Chondrocyte (in vitro differentiated cells): ENCODE measurements at places on chromosomes 16 and 17. TPM values are rescaled to one million over a fixed set of nuclear protein-coding genes. Genes with fewer than 3 reads are reported as not detected.
A peak's percentile ranks its signal among the peaks of the same experiment; 100 is the strongest.

GRCh38 chr17:16131593-16131992 lies 83.7 kb downstream of the NCOR1 start:
- no peaks in the 10 kb centered on the region for H3K27me3 ChIP-seq
- peaks cover 20% of the 10 kb centered on the region for H3K36me3 ChIP-seq
- no peak overlapping the region for H3K4me3 ChIP-seq
- H3K27ac ChIP-seq, result no peak overlapping the region
- no peak for DNase-seq

GRCh38 chr17:222172-222571 lies 40.7 kb upstream of the DOC2B start:
- H3K4me1 ChIP-seq, result no peaks in the 10 kb centered on the region
- H3K27me3 ChIP-seq, result peaks cover 2% of the 10 kb centered on the region
- no peak overlapping the region for H3K4me3 ChIP-seq
- no peak for DNase-seq

DNA sequence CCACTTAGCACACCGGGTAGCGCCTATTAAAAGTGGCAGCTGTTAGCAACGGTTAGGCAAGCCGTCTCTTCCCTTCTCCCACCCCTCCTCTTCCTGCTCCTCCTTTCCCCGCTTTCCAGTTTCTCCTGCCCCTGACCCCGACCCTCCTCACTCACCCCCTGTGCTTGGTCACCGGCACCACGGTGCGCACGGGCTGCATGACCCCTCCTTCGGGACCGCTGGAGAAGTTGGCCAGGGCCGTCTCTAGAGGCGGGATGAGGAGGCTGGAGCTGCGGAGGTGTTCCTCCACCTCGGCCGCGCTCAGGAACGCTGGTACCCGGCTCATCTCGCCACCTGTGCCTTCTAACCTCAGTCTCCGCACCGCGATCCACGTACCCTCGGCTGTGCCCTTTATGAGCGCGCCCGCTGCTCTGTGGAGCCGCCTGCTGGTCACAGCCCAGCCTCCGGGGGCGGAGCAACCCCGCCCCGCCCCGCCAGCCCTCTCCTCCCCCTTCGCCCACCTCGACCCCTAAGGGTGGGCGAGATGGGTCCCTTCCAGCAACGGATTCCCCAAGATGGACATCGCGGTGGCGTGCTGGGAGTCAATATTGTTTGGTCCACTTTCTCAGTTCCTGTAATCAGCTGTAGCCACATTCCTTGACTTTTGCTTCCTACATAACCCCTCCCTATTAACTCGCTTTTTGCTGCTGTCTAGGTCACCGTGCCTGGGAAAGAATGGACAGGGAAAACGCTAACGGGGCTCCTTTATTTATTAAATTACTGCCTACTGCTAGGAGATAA lies at the start of gene CRYM:
Gene CRYM, minus strand, starts transcription at position 364 of the 780 bp plus-strand sequence. Its CDS starts 39 bp downstream, at position 325.
- H3K36me3 ChIP-seq, result no peaks in the 10 kb centered on the region
- peaks cover 7% of the 10 kb centered on the region for H3K4me1 ChIP-seq

GRCh38 chr17:36934144-36934691 lies 3.1 kb upstream of the LHX1 start:
- DNase-seq, result no peak
- peaks cover 47% of the 10 kb centered on the region for H3K4me1 ChIP-seq
- H3K4me3 ChIP-seq, result no peak overlapping the region
- peaks cover 83% of the 10 kb centered on the region for H3K27me3 ChIP-seq

- no peak for DNase-seq
- H3K27me3 ChIP-seq, result peaks cover 71% of the 10 kb centered on the region
- no peaks in the 10 kb centered on the region for H3K4me1 ChIP-seq
- no peak overlapping the region for H3K4me3 ChIP-seq
These were observed 86.0 kb downstream of the IRF8 start for GRCh38 chr16:85984947-85985451.

DNA sequence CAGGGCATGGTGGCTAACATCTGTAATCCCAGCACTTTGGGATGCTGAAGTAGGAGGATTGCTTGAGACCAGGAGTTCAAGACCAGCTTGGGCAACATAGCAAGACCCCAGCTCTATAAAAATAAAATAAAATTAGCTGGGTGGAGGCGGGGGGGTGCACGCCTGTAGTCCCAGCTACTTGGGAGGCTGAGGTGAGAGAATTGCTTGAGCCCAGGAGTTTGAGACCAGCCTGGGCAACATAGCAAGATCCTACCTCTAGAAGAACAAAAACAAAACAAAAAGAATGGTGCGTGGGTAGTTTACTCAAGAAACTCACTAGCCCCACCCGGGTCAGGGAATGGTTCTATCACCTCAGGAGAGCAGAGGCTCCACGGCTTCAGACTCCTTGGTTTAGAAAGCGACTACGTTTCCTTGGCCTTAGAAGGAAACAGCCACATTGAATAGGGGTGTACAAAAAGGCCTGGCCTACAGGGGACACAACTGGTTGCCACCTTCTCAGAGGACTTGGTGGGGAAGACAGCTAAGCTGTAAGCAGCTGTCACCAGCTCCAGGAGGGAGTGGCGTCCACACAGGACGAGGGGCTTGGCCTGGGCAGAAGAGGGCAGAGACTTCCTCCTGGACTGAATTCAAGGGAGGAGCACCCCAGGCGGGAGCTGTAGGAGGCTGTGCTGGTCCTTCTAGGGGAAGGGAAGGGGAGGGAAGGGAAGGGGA lies 716 bp downstream of the TK1 start:
- H3K36me3 ChIP-seq, result peaks cover 3% of the 10 kb centered on the region
- H3K27me3 ChIP-seq, result no peaks in the 10 kb centered on the region
- H3K4me1 ChIP-seq, result peaks cover 27% of the 10 kb centered on the region

GRCh38 chr17:81576621-81577277 lies 24.6 kb upstream of the FAAP100 start:
- DNase-seq, result no peak
- no peaks in the 10 kb centered on the region for H3K27me3 ChIP-seq
- peak overlapping the region; percentile 96 for H3K27ac ChIP-seq
- H3K4me3 ChIP-seq, result peak overlapping the region; percentile 37
- peaks cover 36% of the 10 kb centered on the region for H3K36me3 ChIP-seq

GRCh38 chr17:69607162-69607834 lies 192.8 kb downstream of the MAP2K6 start:
- H3K27ac ChIP-seq, result peak overlapping the region; percentile 62
- H3K4me3 ChIP-seq, result no peak overlapping the region
- no peaks in the 10 kb centered on the region for H3K27me3 ChIP-seq
- peaks cover 40% of the 10 kb centered on the region for H3K4me1 ChIP-seq

DNA sequence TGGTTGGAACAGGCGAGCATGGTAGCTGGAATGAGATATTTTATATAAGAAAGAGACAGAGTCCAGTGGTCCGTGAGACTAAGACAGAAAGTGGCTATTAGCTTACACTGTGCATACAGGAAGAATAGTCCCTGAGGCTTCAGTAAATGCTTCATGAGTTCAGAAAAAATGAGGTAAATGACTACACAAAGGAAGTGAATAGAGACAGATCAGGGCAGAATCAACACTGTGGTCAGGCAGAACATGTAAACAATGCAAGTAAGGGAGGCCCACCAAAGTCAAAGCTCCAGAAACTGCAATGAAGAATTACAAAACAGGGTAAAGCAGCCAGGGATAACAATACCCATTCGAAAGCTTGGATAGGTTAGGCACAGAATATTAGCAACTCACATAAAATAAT lies 4.8 kb downstream of the ABCA10 start:
- H3K27me3 ChIP-seq, result no peaks in the 10 kb centered on the region
- no peak overlapping the region for H3K27ac ChIP-seq
- H3K4me1 ChIP-seq, result peaks cover 6% of the 10 kb centered on the region
- no peak overlapping the region for H3K4me3 ChIP-seq
- no peaks in the 10 kb centered on the region for H3K36me3 ChIP-seq

DNA sequence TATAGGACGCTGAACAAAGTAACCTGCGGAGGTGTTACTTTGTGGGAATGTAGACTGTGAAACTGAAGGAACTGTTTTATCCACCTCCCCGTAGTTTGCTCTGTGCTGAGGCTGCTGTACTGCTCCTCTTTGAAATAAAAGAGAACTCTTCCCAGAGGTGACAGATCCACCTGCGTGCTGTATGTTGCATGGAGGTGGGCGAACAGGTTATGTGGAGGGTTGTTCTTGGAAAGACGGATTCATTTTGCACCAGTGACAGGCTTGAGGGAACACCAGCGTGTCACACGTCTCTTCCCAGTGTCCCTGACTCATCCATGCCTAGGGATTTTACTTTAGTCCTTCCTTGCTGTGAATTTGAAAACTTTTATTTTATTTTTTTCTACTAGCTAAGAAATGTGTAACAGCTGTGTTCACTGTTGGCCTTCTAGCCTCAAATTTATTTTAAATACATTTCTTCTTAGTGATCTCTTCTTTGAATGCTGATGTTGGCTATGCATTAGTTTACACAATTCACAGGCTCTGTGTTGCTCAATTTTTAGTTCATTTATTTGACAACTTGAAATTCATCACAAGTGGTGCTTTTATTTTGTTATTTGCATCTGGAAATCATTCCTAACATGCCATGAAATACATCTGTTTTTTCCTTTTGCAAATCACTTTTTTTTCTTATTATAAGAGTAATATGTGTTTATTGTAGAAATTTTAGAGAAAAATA lies 512.4 kb downstream of the CDH13 start:
- no peak for DNase-seq
- no peak overlapping the region for H3K27ac ChIP-seq
- no peak overlapping the region for H3K4me3 ChIP-seq

GRCh38 chr17:20954794-20955193 lies 88.0 kb downstream of the USP22 start:
- DNase-seq, result no peak
- no peak overlapping the region for H3K27ac ChIP-seq
- no peak overlapping the region for H3K4me3 ChIP-seq
- H3K27me3 ChIP-seq, result no peaks in the 10 kb centered on the region

DNA sequence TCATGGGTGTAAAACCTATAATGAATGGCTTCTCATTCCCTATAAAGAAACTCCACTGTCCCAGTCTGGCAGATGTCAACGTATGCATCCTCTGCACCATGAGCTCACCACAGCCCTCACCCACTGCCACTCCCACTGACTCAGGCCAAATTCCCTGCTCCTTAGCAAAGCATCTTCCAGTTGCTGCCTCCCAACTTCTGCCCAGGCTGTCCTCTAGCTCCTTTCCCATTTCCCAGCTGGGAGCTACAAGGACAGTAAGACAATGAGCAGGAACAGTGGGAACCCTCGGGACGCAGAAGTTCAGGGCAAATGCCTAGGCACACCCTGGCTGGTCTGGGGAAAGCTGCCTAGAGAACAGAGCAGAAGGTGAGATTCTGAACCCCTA lies 9.1 kb upstream of the THAP11 start:
- peak overlapping the region; percentile 86 for H3K4me3 ChIP-seq
- peaks cover 15% of the 10 kb centered on the region for H3K4me1 ChIP-seq
- H3K27ac ChIP-seq, result peak overlapping the region; percentile 85
- peaks cover 14% of the 10 kb centered on the region for H3K36me3 ChIP-seq
- no peaks in the 10 kb centered on the region for H3K27me3 ChIP-seq

DNA sequence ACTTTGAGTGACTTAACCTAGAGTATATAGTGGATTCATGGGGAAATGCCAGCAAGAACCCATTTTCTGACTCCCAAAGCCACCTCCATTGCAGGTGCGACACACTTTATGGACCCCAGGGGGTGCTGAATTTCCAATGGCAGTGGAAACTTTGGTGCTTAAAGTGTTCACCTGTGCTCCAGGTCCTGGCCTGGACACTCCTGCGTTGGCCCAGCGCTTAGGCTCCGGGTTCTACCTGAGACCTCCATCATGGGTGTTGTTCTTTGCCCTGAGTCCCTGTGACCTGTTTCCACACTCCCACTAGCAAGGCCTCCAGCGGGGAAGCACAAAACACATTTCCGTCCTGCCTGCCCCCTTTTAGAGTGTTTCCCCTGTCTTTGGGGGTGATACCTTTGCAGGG lies 3.0 kb downstream of the CCNF start:
- peaks cover 6% of the 10 kb centered on the region for H3K36me3 ChIP-seq
- H3K4me3 ChIP-seq, result no peak overlapping the region
- H3K4me1 ChIP-seq, result peaks cover 21% of the 10 kb centered on the region
- no peak overlapping the region for H3K27ac ChIP-seq
- peak; percentile 22 for DNase-seq

- no peaks in the 10 kb centered on the region for H3K27me3 ChIP-seq
- no peak overlapping the region for H3K4me3 ChIP-seq
- no peak overlapping the region for H3K27ac ChIP-seq
- H3K36me3 ChIP-seq, result peaks cover 12% of the 10 kb centered on the region
These were observed 18.4 kb downstream of the HSD11B2 start for GRCh38 chr16:67449336-67449735.

DNA sequence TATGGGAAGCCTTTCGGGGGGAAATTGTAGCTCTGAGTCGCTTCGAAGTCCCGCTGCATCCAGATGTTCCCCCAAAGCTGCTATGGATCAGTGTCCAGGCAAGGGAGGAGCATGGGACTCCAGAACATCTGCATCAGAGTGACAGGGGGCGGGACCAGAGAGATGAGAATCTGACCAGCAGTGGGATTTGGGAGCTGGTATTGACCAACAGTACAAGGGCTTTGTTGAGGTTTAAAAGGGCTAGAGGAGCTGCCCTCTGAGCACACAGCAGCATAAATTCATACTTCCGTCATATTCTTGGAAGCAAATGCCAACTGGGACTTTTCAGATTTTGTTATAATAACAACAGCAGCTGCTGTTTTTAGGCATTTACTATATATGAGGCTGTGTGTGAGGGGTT lies 10.6 kb downstream of the RBFOX1 start:
- H3K27me3 ChIP-seq, result no peaks in the 10 kb centered on the region
- H3K4me3 ChIP-seq, result no peak overlapping the region
- H3K27ac ChIP-seq, result no peak overlapping the region
- no peaks in the 10 kb centered on the region for H3K36me3 ChIP-seq

DNA sequence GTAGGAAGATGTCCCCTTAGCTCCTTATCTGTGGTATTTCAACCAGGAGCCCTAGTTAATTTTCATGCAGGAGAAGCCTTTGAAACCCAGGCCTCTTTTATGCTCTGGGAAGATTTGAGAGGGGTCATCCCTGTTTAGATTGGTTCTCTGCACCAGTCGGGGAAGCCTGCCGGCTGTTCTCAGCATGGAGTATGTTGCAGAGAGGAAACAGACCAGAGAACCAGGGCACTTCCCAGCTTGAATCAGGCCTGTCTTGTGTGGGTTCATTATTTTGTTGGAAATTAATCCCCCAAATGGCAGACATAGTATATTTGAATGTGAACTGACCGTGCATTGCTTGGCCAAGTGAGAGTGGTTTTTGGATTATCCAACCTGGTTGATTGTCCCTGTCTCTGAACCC lies 1082.1 kb upstream of the RBFOX1 start:
- H3K4me1 ChIP-seq, result no peaks in the 10 kb centered on the region
- H3K36me3 ChIP-seq, result no peaks in the 10 kb centered on the region
- no peaks in the 10 kb centered on the region for H3K27me3 ChIP-seq
- H3K27ac ChIP-seq, result no peak overlapping the region
- no peak overlapping the region for H3K4me3 ChIP-seq

The DCTN5 gene
- 65.9 to 69.8 TPM (median 68.0 TPM) in 3 replicates for total RNA-seq

The SRL gene
- total RNA-seq, result not detected in 3 replicates

The MGAT5B gene
- 0.20 to 0.33 TPM (median 0.31 TPM) in 3 replicates for total RNA-seq

The B3GNT9 gene
- total RNA-seq, result 39.9 to 64.4 TPM (median 41.4 TPM) in 3 replicates

The CLEC18C gene
- total RNA-seq, result 0.34 TPM in 1 of 3 replicates, not detected in the others

The CACNB1 gene
- 22.6 to 25.5 TPM (median 24.1 TPM) in 3 replicates for total RNA-seq

The NTN1 gene
- 3.3 to 4.3 TPM (median 4.0 TPM) in 3 replicates for total RNA-seq

The MED31 gene
- 12.9 to 24.2 TPM (median 14.5 TPM) in 3 replicates for total RNA-seq

The RPA1 gene
- total RNA-seq, result 56.6 to 92.6 TPM (median 57.6 TPM) in 3 replicates

The TLCD3B gene
- total RNA-seq, result 0.28 to 0.77 TPM (median 0.44 TPM) in 3 replicates
